NCI-H446 (cell line): ENCODE measurements at places on chromosomes 6 and 20.

DNA sequence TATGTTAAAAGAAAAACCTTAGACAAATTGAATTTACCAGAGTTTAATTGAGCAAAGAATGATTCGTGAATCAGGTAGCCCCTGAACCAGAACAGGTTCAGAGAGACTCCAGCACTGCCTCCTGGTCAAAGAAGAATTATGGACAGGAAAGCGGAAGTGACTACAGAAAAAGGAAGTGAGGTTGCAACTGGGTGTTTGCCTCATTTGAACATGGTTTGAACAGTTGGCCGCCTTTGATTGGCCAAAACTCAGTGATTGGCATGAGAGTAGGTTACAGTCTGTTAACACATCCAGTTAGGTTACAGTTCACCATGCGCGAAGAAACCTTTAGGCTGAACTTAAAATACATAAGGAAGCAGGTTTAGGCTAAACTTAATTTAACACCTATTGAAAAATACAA, 248.8 kb downstream of the TFAP2A start:
- no peak for DNase-seq

GRCh38 chr6:90941885-90942284, 355.0 kb upstream of the MAP3K7 start:
- DNase-seq, result no peak

GRCh38 chr6:108914235-108915022, 66.2 kb downstream of the ARMC2 start:
- DNase-seq, result no peak

- no peak for DNase-seq
These were observed 167.8 kb upstream of the CENPW start for GRCh38 chr6:126172131-126172530.

DNA sequence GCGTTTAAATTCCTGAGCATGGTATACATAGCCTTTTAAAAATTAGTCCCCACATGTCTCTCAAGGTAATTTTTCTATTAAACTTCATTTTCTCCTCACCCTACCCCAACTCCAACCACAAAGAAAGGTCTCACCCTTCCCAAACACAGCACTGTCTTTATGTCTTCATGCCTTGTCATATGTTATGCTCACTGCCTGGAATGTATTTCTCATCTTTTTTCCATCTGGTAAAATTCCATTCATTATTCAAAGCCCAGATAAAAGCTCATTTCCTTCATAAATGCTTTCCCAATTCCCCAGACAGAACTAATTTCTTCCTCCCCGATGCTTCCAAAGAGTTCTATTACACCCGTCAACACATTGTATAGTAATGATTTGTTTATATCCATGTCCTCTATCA, 302.0 kb downstream of the ALDH8A1 start:
- no peak for DNase-seq

DNA sequence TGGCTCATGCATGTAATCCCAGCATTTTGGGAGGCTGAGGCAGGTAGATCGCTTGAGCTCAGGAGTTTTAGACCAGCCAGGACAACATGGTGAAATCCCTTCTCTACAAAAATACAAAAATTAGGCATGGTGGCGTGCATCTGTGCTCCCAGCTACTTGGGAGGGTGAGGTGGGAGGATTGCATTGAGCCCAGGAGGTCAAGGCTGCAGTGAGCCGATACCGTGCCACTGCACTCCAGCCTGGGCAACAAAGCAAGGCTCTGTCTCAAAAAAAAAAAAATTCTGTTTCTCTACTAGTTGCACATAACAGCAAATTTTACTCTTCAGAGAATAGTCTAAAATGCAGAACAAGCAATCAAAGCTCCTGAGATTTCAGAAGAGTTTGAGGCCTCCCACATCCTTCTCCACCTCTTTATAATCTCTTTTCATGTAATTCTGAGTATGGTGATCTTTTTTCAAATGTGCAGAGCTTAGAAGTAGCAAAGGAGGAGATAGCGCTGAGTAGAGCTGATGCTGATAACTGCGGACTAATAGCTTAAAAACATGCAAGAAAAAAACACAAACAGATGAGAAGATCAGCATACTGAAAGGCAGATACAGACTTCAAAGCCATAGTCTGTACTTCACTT, 23.3 kb downstream of the LRRN4 start:
- no peak for DNase-seq

DNA sequence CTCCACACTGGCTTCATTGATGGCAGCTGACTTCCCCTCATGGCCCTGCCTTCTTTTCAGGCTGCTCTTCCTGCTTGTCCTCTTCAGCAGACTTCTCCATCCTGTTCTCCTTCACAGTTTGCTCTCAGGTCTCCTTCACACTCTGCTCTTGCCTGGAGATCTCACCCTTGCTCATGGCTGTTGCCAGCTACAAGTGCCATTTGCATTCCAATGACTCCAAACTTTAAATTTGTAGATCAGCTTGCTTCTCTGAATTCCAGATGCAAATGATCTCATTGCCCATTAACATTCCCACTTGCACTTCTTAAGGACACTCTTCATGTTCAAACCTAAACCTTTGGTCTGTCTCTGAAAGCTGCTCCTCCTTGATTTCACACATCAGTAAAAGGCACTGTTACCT, 343.0 kb downstream of the QKI start:
- DNase-seq, result no peak
